ENCODE measurements at places on chromosomes 16 and 17.

DNA sequence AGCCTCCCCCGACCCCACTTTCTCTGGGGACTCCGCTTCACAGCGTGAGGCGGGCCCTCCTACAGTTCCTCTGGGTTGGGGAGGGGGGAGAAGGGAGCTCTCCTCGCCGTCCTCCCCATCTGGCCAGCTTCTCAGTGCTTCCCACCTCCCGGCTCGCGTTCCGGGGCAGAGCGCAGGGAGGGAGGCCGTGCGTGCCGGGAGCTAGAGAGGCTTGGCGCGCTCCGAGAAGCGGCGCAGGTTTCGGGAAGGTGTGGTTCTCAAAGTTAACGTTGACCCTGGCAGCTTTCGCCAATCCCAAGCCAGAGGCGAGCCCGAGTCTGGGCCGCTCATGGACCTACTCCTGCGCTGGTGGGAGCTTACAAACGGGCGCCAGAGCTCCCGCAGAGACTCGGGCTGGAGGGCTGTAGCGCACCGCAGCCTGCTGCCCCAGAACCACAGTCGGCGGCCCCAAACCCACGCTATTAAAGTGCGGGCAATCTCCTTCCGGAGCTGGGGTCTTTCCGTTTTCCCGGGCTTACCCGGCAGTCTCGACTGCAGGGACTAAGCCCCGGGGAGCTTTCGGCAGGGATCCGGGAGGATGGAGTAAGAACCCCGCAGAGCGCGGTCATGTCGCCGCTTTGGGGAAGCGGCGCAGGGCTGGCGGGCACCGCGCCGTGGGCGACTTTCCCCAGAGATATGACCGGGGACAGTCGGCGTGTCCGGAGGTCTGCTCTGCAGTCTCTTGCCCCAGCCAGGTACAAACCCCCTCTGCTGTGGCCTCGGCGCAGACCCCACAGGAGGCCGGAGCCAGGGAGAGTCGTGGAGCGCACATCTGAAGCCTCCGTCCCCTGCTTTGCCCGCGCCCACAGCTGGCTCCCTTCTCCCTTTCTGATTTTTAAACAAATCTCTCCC is 787 bp downstream of the CDH11 start:
- no peak for DNase-seq

DNA sequence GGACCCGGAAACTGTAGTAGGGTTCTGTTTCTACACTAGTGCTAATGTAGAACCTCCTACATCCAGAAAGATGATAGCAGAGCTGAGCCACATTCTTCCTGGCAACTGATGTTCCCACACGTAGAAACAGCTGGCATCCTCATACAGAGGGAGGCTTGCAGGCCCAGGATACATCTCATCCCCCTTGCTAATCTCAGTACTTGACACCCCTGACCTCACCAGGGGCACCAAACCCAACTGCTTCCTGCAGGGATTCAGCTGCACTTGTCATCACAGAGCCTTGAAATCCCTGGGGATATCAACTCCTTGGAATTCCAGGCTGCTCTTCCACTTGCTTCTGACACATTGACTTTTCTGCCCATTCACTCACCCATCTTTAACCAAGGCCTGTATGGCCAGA is 75.2 kb upstream of the HSBP1 start:
- no peak for DNase-seq

- DNase-seq, result no peak
Measured at GRCh38 chr17:49889500-49889899, 41.6 kb upstream of the TAC4 start.

DNA sequence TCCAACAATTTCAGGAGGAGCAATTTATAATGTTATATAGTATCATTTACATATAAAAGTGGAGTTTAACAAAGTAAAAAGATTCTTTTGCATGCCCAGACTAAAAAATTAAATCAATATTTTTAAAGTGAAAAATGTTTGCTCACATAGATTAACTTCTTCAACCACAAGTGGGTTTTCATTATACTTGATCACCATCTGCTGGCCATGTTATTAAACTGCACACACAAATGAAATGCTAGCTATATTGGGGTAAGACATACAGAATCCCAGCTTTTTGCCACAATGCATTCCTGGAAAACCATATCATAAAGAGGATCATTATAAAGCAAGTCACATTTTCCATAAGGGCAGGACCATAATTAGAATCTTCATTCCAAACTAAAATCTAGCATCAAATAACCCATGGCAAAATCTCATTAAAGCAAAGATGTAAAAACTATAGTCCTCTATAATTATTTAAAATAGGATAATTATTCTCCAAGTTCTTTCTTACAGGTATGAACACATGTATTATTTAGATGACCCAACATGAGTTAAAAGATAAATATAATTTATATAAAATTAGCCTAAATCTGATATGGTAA is 26.3 kb downstream of the CEP112 start:
- DNase-seq, result no peak

GRCh38 chr17:48554412-48555257 is 9.7 kb upstream of the HOXB2 start:
- DNase-seq, result no peak

DNA sequence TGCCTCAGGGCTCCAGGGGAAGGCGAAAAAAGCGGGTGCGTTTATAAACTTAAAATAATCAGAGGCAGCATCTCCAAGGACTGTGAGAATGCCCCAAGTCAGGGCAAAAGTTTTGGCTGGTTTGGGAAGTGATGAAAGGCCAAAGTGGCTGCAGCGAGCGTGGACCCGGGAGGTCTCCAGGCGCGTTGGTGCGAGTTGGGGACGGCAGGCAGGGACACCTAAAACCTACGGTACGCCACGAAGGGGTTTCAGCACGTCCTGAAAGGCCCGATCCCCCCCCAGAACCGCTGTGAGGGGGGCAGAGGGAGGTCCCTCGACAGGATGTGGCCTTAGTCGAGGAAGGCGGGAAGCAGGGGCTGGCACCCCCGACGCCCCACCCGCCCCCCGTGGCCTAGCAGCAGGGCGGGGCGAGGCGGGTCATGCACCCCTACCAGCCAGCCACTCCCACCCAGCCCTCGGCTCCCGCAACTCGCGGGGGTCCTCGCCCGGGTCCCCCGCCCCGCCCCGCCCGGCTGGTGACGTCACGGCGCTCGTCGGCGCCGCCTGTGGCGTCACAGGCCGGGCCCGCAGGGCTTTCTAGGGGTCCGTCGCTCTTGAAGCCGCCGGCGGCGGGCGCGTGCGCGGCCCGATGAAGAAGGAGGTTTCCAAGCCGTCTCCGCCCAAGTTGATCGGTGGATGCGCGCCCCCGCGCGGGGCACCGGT is at the start of gene MYCBPAP:
Gene MYCBPAP, plus strand, starts transcription at position 569 of the 702 bp plus-strand sequence. CDS start 236 bp downstream, outside the sequence.
- DNase-seq, result peak; percentile 84

DNA sequence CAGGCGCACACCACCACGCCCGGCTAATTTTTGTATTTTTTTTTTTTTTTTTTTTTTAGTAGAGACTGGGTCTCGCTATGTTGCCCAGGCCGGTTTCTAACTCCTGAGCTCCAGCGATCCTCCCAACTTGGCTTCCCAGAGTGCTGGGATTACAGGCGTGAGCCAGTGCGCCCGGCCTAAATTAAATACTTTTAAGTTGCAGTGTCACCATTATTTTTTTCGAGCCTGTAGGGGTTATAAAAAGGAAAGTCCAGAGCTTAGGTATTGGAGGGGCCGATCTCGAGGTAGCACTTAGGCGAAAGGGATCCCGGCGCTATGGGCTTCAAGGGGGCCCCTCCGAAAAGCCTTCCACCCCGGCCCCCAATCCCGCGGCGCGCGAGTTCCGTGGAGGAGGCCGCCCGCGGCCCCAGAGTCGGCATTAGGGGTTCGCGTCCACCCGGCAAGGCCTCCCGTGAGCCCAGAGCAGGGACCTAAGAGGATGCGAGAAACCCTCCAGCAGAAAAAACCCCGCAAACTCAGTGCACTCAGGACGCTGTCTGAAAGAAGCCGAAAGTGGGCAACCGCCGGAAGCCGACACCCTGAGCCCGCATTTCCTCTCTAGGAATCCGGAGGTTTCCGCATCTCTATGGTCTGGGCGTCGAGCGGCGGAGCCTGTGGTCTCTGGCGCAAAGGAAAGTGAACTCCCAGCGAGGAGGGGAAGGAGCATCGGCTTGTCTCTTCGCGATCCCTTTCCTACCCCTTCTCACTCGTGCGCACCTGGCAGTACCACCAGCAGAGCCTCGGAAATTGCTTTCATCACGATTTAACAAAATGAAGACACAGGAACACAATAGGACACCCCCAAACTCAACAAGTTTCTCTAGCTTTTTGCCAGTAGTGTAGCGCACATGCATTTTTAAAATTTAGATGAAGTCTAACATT is 14.1 kb upstream of the RGS9 start:
- peak; percentile 83 for DNase-seq

All from activated naive CD4-positive, alpha-beta T cell treated with Interleukin-2 at 50 U/mL for 16 hours (primary cell).